ENCODE measurements at places on chromosomes 2 and 18.

DNA sequence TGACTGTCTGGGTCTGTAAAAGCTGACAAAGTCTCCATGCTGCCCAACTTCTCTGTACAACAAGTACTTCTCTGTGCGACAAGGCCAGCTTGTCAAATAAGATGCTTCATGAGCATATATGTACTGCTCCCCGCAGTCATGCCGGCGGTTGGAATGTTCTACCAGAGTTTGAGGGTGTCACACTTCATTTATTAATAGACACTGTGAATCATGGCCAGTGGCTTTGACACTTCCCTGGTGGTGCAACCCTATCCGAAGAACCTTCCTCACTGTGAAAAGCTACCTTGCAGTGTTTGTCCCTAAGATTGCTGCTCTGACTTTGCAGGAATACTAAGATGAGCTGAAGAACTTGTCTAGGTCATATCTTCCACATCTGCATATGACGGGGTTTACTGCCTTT lies 120.9 kb upstream of the NRP2 start:
- DNase-seq, result no peak

DNA sequence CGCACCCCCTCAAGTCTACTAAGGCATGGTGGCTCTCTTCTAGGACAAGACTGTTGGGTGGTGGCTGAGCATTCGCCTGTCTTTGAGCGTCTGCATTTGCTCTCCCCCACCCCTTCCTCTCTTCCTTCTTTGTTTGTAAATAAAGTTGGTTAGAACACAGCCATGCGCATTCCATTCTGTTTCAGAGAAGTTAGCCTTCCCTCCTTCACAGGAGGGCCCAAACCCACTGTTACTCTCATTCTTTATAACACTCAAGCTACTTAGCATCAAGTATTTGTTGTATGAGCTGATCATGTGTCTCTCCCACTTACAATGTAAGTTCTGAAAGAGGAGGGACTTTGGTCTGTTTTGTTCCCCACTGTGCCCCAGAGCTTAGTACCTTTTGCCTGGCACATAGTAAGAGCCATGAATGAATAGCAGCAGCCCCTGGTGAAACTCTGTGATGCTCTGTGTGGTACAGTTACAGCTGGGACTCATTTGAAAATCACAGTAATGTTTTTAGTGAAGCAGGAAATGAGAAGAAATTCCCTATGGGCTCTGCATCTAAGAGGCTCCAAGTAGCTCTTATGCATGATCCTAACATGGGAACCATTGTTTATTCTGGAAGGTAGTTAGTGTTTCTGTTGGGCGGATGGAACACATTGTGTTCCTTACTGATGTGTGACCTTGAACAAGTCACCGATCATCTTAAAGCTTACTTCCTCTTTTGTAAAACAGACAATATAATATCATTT lies 7.7 kb downstream of the MGAT5 start:
- peak; percentile 36 for DNase-seq

DNA sequence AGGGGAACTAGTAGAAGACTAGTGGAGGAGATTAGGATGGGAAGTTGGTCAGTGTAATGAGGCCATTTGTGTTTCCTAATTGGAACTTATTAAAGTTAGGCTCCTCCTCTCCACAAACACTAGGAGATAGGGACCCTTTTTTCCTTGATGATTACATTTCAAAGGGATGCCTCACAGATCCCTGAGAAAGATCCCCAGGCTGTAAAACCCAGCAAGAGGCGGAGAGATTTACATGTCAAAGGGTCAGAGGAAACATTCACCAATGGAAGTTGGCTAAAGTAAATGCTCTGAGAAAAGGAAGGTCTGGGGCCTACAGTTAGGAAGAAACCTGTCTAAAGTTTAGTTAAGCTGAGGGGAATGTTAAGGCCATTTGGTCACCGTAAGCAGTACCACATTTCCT lies 1.4 kb upstream of the CCDC85A start:
- no peak for DNase-seq

DNA sequence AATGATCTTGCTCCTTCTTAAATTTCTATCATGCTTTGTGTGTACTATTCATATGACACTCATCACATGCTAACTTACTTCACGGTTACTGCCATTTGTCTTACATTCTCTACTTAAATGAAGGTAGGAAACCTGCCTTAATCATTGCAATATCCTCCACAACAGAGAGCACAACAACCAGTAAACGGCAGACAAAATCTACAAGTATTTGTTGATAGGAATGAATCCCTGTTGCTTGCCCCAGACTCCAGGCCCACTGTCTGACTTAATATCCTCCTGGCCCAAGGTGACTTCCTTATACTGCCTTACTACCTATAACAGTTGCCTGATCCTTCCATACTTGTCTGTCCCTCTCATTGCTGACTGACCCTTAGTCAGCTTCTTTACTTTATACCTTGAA lies 3.5 kb downstream of the PPP3R1 start:
- DNase-seq, result no peak

DNA sequence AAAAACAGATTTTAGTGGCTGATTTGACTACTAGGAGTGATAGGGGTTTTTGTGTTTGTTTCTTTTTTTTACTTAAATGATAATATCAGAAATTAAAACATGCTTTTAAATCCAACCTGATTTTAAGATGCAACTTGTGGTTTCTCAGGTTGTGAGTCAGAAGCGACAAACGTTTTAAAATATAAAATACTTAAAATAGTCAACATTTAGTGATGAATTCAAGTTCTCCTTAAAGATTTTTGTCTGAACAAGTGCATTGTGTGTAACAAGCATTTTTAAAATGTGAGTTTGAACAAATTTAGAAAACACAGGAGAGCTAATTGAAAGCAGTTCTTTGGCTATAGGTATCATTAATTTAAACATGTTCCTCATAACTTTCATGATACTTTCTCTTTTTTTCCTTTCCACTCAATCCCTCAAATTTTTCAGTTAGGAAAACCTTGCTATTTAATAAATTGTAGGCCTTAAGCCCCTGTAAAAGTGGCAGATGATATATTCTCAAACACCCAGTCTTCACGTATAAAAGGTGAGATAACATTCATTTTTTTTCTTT lies 3.6 kb downstream of the TBR1 start:
- DNase-seq, result no peak

GRCh38 chr2:58449286-58450010 lies 208.3 kb upstream of the FANCL start:
- no peak for DNase-seq

DNA sequence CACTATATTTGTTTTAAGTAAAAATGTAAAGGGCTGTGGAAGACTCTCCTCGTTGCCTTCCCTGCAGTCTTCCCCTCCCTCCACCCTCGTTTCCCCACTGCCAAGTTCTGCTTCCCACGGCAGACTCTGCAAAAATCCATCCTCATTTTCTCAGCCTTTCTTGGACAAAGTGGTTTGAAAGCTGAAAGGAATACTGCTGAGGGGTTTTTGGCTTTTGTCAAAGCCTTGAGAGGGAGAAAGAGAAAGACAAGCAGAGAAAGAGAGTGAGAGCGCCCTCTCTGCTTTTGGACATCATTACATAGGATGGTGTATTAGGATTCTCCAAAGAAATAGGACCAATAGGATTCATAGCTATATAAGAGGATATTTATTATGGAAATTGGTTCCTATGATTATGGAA lies 455.9 kb upstream of the SOX11 start:
- no peak for DNase-seq

- DNase-seq, result peak; percentile 38
These were observed 113.0 kb downstream of the CRIM1 start for GRCh38 chr2:36468463-36469105.

- peak; percentile 1 for DNase-seq
These were observed 1064.1 kb upstream of the CNTNAP5 start for GRCh38 chr2:122960759-122961641.

- no peak for DNase-seq
These were observed 46.4 kb downstream of the UXS1 start for GRCh38 chr2:106147665-106148064.

- peak; percentile 13 for DNase-seq
These were observed 507.6 kb upstream of the TNP1 start for GRCh38 chr2:217367464-217367863.

DNA sequence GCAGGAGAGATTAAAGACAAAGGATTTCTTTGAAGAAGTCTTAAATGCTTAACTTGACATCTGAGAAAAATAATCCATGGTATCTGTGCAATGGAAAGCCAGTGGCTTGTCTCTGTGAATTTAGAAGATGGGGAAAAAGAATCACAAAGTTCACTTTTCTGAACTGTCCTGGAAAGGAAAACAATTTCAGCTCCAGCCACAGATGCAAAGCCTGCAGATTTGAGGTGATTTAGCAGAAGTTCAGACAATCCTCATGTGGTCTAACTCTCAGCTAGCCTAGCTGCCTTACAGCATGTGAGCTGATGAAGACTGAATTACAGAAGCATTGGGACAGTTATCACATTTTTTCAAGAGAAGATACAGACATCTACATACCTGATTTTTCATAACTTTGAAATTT lies 126.7 kb upstream of the ITGB6 start:
- no peak for DNase-seq

DNA sequence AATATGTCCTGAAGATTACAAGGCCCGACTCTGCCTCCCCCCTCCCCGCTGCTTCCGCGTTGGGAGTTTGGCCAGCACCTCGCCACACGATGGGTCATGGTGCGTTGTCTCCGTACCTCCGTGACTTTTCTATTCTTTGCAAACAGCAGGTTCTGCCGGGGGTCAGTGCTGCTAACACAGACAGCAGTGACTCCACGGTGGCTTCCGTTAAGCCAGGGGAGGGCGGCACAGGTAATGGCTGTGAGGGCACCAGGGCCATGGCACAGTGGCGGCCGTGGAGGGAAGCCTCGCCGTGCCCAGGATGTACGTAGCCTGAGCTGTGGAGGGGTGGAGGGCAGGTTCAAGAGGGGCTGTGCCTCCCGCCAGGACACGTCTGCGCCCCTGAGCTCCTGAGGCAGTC lies 115.5 kb downstream of the NFATC1 start:
- no peak for DNase-seq

DNA sequence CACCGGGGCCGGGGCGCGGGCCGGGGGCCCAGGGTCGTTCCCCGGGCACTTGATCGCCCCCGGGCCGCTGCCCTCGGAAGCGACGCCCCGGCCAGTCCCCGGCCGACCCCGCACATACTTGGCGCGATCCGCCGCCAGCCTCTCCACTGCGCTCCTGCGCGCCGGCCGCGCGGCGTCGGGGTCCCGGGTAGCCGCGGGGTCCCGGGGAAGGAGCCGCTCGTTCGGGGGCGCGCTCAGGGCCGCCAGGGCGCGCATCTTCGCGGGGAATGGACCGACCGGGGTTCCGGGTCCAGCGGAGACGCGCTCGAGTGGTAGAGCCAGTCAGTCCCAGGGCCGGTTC lies 204 bp downstream of the FAM110C start:
- DNase-seq, result no peak

DNA sequence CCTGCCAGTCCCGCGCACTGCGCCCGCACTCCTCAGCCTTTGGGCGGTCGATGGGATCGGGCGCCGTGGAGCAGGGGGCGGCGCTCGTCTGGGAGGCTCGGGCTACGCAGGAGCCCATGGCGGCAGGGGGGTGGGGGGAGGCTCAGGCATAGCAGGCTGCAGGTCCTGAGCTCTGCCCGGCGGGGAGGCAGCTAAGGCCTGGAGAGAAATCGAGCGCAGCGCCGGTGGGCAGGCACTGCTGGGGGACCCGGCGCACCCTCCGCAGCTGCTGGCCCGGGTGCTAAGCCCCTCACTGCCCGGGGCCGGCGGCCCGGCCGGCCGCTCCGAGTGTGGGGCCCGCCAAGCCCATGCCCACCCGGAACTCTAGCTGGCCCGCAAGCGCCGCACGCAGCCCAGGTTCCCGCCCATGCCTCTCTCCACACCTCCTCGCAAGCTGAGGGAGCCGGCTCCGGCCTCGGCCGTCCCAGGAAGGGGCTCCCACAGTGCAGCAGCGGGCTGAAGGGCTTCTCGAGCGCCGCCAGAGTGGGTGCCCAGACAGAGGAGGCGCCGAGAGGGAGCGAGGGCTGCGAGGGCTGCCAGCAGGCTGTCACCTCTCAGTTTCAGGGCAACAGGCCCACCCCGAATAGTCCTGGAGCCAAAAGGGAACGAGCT lies 74.1 kb downstream of the PSMG2 start:
- no peak for DNase-seq

DNA sequence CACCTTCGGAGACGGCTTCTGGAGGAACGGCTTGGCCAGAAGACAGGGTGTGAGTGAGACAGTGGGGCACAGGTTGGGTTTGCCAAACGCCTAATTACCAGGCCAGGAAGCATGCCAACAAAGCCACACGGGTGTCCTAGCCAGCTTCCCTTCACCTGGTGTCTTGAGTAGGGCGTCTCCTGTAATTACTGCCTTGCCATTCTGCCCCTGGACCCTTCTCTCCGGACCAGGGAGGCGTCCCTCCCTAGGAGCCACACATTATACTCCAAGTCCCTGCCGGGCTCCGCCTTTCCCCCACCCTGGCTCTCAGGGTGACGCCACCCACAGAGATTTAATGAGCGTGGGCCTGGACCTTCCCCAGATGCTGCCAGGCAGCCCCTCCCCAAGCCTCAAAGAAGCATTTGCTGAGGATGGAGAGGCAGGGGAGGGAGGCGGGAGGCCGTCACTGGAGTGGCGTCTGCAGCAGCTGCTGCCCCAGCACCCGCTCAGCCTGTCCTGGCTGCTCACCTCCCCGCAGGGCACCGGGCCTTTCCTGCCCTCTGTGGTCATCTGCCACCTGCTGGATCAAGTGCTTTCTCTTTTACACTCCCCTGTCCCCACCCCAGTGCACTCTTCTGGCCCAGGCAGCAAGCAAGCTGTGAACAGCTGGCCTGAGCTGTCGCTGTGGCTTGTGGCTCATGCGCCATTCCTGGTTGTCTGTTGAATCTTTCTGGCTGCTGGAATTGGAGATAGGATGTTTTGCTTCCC lies 20.7 kb downstream of the FOSL2 start:
- peak; percentile 37 for DNase-seq

GRCh38 chr2:139357972-139358371 lies 577.8 kb upstream of the NXPH2 start:
- DNase-seq, result no peak

DNA sequence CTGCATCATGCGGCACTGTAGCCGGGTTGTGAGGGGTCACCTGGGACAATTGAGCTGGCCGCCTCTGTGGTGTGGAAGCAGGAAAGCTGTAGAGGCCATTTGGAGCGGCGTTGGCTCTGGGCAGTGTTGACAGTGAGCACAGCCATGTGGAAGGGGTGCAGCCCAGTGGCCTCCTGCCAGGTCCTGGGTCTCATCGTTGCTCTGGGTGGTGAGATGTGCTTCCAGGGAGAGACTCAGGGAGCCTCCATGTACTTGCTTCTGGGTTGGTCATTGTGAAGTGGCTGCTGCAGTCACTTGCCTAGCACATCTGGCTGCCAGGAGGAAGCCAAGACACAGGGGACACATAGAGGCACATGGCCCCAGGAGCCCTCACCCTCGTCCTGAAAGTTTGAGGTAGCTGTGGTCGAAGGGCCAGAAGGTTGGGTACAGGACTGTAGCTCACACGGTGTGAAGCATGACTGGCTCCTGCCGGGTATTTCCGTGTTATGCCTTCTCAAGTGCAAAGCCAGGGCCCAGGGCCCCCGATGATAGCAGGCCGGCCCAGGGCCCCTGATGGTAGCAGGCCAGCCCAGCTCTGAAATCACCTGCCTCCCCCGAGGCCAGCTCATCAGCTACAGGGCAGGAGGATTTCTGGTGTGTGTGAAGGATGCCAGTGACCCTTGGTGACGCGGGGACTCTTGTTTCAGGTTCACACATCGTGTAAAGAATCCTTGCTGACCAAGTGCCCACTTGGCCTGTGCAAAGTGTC lies 82.6 kb downstream of the DGKD start:
- DNase-seq, result no peak

- DNase-seq, result no peak
These were observed 115.7 kb downstream of the VIT start for GRCh38 chr2:36812196-36812595.

Data from foreskin fibroblast (primary cell).